ENCODE measurements at places on chromosomes 6 and 20.
A peak's percentile ranks its signal among the peaks of the same experiment; 100 is the strongest.

DNA sequence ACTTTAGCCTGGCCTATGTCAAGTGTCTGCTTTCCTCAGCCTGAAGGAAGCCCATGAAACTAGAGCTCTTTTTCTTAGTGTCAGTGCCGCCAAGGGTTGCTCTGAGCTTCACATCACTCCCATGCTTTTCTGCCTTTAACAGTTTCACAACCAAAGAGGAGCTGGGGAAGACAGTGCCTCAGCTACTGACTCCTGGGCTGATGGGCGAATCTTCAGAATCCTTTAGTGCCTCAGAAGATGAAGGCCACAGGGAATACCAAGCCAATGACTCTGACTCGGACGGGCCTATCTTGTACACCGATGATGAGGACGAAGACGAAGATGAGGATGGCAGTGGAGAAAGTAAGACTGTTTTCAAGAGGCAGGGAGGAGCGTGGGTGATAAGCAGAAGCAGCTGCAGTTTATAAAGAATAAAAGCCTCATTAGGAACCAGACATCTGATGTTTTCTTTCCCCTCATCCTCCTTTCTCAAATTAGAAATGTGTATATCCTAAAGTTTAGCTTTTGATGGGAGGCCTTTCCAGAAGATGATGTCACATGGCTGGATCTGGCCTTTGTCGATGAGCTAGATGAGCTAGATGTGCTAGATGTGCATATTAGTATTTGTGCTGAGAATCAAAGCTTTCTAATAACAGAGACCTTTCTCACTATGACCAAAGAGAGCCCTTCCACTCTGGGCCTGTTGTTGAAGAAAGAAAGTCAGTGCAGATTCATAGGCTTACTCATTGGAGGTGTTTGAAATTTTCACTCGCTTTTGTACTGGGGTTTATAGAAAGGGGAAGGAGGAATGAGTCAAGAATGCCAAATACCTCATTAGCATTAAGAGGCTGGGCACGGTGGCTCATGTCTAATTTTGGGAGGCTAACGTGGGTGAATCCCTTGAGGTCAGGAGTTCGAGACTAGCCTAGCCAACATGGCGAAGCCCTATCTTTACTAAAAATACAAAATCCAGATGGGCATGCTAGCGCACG is 70.7 kb upstream of the LTV1 start:
- no peak for DNase-seq
- H3K27me3 ChIP-seq: peaks cover 1% of the 10 kb centered on the region
- H3K4me1 ChIP-seq: no peaks in the 10 kb centered on the region
- H3K36me3 ChIP-seq: peaks cover 43% of the 10 kb centered on the region
- peak overlapping the region; percentile 44 for H3K4me3 ChIP-seq

DNA sequence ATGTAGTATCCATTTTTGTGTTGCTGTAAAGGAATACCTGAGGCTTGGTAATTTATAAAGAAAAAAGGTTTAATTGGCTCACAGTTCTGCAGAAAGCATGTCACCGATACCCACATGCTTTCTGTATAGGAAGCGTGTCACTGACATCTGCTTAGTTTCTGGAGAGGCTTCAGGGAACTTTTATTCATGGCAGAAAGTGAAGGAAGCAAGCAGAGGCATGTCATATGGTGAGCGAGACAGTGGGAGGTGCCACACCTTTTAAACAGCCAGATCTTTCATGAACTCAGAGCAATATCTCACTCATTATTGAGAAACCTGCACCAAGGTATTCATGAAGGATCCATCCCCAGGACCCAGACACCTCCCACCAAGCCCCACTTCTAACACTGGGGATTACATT is 3.5 kb downstream of the SUMO4 start:
- DNase-seq: no peak
- peaks cover 49% of the 10 kb centered on the region for H3K36me3 ChIP-seq
- H3K27ac ChIP-seq: no peak overlapping the region
- H3K27me3 ChIP-seq: no peaks in the 10 kb centered on the region

DNA sequence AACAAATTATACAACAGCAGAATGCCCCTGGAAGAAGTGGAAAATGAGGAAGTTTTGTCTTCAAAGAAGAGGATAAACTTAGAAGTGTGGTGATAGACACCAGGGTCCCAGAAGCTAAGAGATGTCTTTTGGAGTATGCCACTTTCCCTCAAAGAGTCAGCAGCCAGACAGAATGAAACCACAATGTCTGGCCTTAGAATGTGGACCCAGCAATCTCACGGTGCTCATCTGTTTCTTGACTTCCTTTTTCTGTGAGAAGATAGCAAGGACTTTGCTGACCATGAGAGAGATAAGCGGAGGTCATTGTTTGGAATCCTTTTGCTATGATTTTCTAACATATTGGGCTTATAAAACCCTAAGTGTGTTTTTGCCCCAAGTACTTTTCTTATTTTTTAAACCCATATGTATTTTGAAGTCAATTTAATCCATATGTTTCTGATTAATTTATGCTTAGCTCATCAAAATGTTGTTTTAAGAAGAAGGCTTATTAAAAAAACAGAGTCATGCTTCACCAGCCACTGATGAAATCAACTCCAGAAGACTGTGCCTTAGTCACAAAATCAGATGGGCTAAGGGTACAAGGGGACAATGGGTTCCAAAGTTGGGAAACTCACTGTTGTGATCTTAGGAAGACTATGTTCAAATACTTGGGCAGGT is 451.2 kb upstream of the JAG1 start:
- peaks cover 22% of the 10 kb centered on the region for H3K4me1 ChIP-seq
- H3K36me3 ChIP-seq: no peaks in the 10 kb centered on the region
- peak overlapping the region; percentile 54 for H3K27ac ChIP-seq
- H3K4me3 ChIP-seq: no peak overlapping the region

GRCh38 chr6:102115911-102116310 is 722.4 kb downstream of the GRIK2 start:
- no peaks in the 10 kb centered on the region for H3K36me3 ChIP-seq
- no peaks in the 10 kb centered on the region for H3K4me1 ChIP-seq
- DNase-seq: no peak
- no peak overlapping the region for H3K4me3 ChIP-seq

DNA sequence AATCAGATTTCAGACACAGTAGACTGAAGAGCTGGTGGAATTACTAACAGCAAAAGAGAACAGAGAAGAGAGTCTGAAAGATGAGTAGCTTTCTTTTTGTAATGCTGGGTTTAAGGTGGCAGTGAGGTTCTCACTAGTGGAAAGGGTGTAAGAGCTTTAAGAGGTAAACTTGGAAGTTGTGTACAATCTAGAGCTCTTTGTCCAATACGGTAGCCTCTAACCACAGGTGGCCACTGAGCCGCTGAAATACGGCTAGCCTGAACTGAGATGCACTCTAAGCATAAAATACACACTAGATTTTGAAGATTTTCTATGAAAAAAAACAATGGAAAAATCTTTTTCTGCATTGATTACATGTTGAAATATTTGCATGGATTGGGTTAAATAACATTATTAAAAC is 4.0 kb downstream of the ELOVL2 start:
- no peak for DNase-seq
- peaks cover 14% of the 10 kb centered on the region for H3K27me3 ChIP-seq
- peaks cover 12% of the 10 kb centered on the region for H3K36me3 ChIP-seq
- peaks cover 21% of the 10 kb centered on the region for H3K4me1 ChIP-seq
- no peak overlapping the region for H3K27ac ChIP-seq
- no peak overlapping the region for H3K4me3 ChIP-seq

GRCh38 chr6:119575721-119576120 is 226.2 kb upstream of the MAN1A1 start:
- no peaks in the 10 kb centered on the region for H3K27me3 ChIP-seq
- no peak for DNase-seq
- no peaks in the 10 kb centered on the region for H3K4me1 ChIP-seq

DNA sequence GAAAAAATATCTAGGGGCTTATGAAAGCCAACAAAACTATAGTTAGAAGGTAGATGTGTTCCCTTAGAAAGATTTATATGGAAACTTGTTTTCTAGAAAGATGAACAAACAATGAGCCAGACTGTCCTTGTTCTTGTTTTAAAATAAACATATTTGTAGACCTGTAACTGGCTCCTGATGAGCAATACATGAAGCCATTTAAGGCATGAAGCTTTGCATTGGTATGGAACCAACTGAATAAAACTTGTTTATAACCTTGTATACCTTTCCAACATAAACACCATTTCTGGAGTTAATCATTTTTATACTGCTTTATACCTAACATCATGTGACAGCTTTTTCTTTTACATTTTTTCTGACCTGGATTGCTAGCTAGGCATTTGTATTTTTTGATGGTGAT is 247.8 kb downstream of the PRL start:
- H3K27me3 ChIP-seq: no peaks in the 10 kb centered on the region
- H3K36me3 ChIP-seq: peaks cover 9% of the 10 kb centered on the region
- H3K4me3 ChIP-seq: no peak overlapping the region

DNA sequence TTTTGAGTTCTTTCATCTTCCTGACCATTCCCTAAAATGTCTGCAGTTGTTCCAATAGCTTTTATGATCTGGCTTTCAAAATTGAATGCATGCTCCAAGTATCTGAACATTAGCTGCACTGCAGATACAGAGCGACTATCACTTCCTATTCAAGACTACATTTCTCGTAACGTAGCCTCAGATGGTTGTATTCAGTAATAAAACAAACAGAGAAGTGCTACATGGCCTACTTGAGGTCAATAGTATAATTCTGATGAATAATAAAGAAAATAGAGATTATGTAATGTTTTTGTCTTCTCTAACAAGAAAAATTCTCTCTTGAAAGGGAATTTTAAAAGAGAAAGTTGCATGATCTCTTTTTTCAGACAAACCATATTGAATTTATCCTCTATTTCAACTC is 333.9 kb upstream of the IRAK1BP1 start:
- H3K27ac ChIP-seq: no peak overlapping the region
- DNase-seq: no peak

DNA sequence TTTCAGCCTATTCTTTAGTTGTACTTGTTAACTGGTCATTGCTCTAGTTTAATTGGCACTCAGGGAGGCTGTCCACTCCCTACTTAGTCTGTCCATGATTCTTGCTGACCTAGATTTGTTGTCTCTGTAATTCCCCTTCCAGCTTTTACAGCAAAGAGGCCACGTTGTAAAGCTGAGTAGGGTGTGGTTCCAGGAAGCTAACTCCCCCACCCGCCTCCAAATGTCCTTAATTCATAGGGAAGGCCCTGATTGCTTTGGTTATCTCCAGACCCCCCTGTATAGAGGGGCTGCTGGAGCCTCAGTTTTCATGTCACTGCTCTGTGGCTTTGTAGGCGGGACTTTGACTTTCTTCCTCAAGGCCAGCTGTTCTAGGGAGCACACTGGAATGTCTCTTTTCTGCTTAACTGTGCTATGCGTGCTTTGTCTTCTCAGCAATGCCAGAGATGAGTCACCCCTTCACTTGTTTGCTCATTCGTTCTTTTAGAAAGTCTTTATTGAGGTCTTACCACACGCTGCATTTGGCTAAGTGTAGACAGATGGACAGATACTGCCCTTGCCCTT is 175.1 kb upstream of the JAG1 start:
- peaks cover 2% of the 10 kb centered on the region for H3K27me3 ChIP-seq
- H3K4me1 ChIP-seq: no peaks in the 10 kb centered on the region
- DNase-seq: no peak

GRCh38 chr6:3108746-3109414 is 9.6 kb upstream of the BPHL start:
- H3K4me3 ChIP-seq: peak overlapping the region; percentile 8
- H3K4me1 ChIP-seq: peaks cover 3% of the 10 kb centered on the region
- DNase-seq: no peak
- no peak overlapping the region for H3K27ac ChIP-seq
- peaks cover 5% of the 10 kb centered on the region for H3K27me3 ChIP-seq

GRCh38 chr6:56690519-56691285 is 48.0 kb upstream of the DST start:
- peak overlapping the region; percentile 20 for H3K27ac ChIP-seq
- H3K4me1 ChIP-seq: peaks cover 16% of the 10 kb centered on the region
- H3K4me3 ChIP-seq: no peak overlapping the region
- no peak for DNase-seq

DNA sequence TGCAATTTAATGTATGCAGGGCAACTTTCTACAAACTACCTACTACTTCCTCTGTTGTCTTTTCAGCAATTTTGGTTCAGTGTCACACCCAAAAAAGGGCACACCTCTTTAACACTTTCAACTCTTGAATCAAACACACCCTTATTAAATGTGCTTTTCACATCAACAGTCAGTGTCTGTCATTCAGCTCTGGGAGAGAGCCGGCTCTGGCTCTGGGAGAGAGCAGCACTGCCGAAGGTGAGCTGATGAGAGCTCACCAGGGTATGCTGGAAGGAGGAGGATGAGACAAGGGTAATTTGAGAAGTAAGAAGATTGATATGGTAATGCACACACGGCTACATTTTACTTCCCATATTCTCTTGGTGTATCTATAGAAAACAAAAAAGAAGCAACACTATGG is 134.3 kb downstream of the RTN4IP1 start:
- H3K27ac ChIP-seq: no peak overlapping the region
- H3K4me3 ChIP-seq: no peak overlapping the region
- H3K27me3 ChIP-seq: no peaks in the 10 kb centered on the region
- H3K36me3 ChIP-seq: no peaks in the 10 kb centered on the region

DNA sequence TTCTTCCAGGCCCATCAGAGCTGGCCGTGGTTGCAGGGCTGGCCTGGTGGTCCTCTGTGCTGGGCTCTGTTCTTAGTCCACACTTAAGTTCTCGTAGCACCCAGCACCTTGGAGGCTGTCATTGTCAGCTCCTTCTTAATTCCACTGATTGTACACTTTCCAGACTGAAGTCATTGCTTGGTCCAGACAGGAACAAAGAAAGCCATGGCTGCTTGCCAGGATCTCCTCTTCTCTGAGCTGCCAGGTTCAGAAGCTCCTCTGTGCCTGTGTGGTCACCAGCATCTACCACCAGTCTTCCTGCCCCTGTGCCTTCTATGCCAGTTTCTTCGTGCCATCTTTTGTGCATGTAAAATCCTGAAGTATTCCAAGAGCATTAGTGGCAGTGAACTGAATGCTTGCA is 39.5 kb upstream of the PCMTD2 start:
- no peak for DNase-seq
- H3K4me3 ChIP-seq: no peak overlapping the region
- H3K27me3 ChIP-seq: peaks cover 19% of the 10 kb centered on the region
- H3K27ac ChIP-seq: no peak overlapping the region

GRCh38 chr6:148389086-148389485 is 46.4 kb downstream of the SASH1 start:
- H3K27me3 ChIP-seq: peaks cover 5% of the 10 kb centered on the region
- H3K4me3 ChIP-seq: no peak overlapping the region
- peaks cover 17% of the 10 kb centered on the region for H3K36me3 ChIP-seq
- peaks cover 32% of the 10 kb centered on the region for H3K4me1 ChIP-seq
- H3K27ac ChIP-seq: no peak overlapping the region

DNA sequence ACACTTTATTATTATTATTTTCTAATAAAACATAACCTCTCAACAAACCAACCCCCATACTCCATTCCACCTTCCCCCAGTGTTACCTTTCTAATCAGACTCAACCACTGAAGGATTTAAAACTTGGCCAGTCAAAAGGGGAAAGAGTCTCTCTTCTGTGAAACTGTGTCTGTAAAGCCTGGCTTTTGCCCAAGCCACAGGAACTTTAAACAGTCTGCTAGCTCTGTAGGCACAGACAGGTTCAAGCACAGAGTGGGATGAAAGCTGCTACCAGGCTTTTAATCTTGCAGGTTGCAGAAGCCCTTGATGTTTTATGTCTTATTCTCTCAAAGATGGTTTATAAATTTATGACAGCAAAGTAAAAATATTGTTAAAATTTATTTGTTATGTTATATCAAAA is 585.7 kb downstream of the TENT5A start:
- no peak for DNase-seq
- no peak overlapping the region for H3K4me3 ChIP-seq
- no peak overlapping the region for H3K27ac ChIP-seq
- no peaks in the 10 kb centered on the region for H3K4me1 ChIP-seq
- no peaks in the 10 kb centered on the region for H3K27me3 ChIP-seq
